Activated naive CD8-positive, alpha-beta T cell treated with anti-CD3 and anti-CD28 coated beads for 36 hours (primary cell): ENCODE measurements at places on chromosomes 4 and X.

GRCh38 chr4:60913002-60913401 is 287.1 kb upstream of the ADGRL3 start:
- no peak for DNase-seq

DNA sequence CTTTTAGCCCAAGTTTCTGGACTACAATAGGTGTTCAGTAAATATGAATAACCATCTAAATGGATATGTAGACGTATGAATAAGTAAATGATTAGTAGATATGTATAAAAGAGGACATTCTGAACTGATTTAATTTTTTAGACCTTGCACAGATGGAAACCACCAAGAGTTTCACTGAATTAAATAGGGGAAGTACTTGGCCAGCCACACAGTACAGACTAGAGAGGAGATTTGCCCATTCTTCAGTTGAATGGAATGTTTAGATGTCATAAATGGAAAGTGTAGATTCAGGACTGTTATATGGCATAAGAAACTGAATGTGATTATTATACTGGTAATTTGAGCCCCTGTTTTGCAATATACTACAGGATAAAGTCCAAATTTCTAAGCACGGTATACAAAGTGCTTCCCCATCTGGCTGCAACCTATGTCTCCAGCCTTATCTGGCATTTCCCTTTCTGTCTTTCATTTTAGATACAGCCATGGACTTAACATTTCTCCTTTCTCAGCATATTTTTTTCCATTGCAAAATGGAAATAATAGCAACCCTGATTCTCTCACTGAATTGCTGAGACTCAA is 137.8 kb upstream of the HS3ST1 start:
- DNase-seq: no peak

GRCh38 chr4:169144061-169144600 is 126.6 kb downstream of the SH3RF1 start:
- DNase-seq: no peak

DNA sequence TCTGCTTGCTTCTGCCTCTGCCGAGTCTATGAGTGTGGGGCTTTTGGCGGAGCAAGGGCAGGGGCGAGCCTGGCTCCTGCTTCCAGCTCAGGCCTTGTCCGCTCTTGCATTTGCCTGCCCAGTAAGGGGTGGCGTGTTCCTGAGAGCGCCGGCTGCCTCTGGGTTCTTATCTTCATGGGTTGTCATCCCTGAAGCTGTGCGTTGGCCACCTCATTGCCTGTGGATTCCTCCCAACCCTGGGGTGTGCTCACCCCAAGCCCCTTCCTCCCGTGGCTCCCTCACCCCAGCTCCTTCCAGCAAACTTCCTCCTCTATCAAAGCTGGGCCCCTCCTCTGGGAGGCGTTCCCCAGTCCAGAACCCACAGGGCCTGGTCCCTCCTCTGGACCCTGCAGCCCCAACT is 17.5 kb downstream of the SH3BP2 start:
- DNase-seq: no peak

DNA sequence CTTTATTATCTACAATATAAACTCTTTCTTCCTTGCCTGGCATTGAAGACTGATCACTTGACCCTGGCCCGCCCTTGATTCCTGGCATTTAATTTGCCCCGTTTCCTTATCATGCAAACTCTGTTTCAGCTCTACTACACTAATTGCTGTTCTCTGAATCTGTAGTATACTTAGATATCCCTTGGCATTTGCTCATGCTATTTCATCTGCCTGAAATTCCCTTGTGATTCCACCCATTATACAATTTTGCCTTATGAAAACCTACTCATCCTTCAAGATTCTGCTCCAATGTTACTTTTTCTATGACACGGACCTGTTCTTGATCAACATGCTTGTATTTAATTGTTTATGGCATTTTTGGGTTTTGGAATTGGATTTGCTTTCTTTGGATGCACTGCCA is 459.9 kb upstream of the AMOT start:
- no peak for DNase-seq

DNA sequence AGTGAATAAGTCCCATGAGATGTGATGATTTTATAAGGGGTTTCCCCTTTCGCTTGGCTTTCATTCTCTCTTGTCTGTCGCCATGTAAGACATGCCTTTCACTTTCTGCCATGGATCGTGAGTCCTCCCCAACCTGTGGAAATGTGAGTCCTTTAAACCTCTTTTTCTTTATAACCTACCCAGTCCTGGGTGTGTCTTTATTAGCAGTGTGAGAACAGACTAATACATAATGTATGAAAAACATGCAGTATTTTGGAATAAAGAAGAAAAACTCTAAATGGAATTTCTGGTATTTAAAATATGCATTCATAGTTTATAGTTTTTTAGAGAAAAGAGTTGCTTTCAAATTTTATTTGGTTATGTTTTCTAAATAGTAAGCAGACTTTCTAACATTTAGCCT is 360.7 kb downstream of the PCDH7 start:
- no peak for DNase-seq
